Ascending aorta (tissue), 2 donors: ENCODE measurements at places on chromosomes 6 and 20.

DNA sequence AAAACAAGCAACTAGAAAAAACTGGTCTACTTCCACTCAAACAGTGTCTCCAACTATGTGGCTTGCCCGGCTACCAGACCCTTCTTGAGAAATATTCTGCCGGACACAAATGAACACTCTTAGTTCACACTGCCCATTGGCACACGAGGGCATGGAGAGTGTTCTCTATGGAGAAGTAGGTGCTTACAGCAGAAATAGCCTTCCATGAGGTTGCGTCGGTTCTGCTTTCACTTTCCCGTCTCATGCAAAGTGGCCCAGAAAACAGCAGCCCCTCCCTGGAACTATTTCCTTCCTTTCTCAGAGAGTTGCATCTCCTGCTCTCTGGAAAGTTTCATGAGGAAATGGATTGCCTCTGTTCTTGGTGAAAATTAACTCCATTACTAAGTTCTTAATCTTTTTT lies 9.5 kb upstream of the HLA-DOA start:
- peak; percentile 48 for DNase-seq

- DNase-seq = no peak
Measured at GRCh38 chr6:113998811-113999210, 27.9 kb upstream of the HDAC2 start.

DNA sequence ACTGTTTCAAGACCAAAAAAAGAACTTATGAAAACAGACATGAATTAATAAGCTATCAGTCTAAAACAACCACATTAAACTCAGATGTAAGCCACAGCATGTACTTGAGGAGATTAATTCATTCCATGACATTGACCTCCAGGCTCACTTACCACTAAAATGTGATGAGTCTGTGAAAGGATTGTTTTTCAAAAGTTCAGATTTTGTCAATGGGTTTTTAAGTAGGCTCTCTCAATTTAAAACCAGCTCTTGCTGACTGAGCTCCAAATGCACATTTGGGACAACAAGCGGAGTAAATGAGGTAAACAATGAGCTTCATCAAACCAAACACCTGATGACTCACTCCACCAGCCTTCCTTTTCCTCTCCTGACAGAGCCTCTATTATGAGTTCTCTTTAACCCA lies 197.0 kb downstream of the SIM1 start:
- DNase-seq = no peak

DNA sequence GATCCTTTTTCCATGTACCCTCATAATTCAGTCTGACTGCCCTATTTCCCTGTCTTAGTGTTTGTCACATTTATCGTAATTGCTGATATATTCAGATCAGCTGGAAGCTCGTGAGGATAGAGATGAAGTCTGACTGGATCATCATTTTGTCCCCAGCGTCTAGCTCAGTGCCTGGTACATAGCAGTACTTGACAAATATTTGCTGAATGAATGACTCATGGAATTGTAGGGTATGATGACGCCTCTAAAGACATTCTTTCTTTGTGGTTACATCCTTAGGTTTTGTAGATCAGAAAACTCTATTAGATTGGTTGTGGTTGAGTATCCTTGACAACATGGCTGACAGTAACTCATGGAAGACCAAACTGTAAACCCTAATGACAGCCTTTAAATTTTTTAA lies 68.9 kb downstream of the MTHFD1L start:
- DNase-seq = no peak

DNA sequence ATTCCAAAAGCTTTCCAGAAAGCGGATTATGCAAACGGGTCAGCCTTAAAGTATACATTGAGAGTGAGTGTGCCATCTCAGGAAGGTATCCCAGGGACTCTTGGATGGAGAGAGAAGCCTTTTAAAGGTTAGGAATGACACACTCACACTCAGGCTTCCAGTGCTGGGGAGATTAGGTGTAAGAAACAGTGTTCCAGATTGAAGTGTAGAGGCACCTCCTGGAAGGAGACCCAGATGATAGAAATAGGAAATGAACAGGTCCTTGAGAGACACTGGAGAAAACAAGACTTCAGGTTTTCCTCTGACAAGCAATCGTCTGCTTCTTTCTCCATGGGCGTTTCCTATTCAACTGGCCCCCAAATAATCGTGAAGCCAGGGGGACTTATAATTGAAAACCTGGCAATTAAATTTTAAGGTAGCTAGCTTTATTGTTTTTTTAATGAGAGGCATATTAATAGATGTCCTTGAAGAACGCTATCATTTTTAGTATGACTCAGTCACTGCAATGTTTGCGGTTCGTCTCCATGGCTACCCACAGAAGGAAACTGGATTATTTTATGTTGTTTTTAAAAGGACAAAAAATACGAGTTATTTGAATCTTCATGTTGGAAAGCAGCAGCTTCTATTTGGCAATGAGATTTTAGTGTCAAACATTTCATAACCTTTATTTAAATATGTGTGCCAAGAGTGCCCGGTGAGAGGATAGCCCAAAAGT lies 85.3 kb downstream of the TRMT6 start:
- DNase-seq = no peak

DNA sequence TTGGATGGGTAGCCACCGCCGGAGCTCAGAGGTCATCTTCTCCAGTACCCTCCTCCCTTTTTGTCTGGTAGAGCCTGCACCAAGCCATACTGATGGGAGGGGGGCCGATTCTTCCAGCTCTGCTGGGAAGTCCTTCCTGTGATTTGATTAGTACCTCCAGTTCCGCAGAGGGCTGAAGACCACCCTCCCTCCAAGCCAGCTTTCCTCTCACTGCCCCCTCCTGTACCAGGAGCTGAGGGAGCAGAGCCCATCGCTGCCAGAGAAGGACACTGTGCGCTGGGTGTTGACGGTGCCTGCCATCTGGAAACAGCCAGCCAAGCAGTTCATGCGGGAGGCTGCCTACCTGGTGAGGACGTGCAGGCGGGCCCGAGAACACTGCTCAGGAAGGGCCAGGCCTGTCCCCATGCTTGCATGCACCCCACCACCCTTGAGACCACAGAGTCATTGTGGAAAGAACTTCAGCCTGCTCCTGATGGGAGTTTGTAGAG lies 13.2 kb downstream of the HSPA12B start:
- DNase-seq = no peak

- DNase-seq = no peak
Measured at GRCh38 chr6:1200409-1201101, 111.3 kb upstream of the FOXQ1 start.

DNA sequence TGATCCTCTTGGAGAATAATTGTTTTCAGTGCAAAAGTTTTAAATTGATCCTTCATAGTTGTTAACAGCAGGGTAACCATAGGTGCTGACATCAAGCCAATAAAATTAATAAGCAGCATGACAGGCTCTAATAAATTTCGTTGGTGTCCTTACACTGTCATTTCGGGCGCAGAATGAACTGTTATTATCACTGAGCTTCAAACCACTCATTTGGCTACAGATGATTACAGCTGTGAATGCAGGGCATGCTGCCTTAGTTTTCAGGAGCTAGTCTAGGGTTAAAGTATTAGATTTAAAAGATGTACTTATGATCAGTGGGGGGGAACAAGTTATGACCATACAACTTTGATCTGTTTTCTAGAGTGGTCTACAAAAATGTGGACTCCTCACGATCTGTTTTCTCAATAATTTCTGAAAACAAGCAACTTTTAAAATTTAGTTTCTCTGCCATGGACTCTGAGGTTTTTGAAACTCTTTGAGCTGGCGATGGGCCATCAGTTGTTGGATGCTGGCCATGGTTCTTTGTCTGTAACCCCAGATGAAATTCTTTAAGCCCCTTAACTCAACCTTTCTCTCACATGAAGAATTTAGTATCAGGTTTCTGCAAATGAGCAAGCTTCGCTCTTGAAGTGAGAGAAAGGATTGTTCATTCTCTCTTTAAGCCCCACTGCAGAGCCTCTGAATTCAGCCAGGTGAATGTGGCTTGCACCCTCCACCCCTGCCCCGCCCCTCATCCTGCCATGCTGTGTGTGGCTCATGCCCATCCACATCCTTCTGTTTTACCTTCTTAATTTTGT lies 99.1 kb upstream of the MTHFD1L start:
- no peak for DNase-seq

- DNase-seq = no peak
Measured at GRCh38 chr20:3751675-3752385, 15.7 kb downstream of the ADISSP start.

GRCh38 chr6:154981079-154981870 lies 13.8 kb upstream of the TIAM2 start:
- no peak for DNase-seq

GRCh38 chr20:8078528-8078914 lies 53.5 kb upstream of the PLCB1 start:
- no peak for DNase-seq
